ENCODE measurements at places on chromosomes 7 and 10.

- no peak for DNase-seq
Measured at GRCh38 chr7:33979807-33980355, 74.5 kb downstream of the BMPER start.

DNA sequence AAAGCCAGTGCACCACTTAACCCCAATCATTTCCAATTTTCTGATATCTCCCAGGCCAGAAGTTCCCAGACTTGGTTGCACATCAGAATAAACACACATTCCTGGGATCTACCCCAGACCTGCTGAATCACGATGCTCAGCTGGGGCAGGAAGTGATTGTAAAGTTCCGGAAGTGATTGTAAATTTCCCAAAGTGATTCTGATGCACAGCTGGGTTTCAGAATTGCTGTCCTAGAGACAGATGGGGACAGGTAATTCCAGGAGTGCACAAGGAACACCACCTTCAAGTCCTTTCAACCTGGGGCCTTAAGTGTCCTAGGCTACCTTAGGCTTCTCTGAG, 104.2 kb upstream of the EEPD1 start:
- no peak for DNase-seq

- no peak for DNase-seq
Measured at GRCh38 chr7:27808626-27809025, 68.7 kb downstream of the TAX1BP1 start.

GRCh38 chr7:118429141-118429540, 204.6 kb downstream of the ANKRD7 start:
- DNase-seq: no peak

- no peak for DNase-seq
Measured at GRCh38 chr7:159025161-159025779, 119.4 kb downstream of the VIPR2 start.

DNA sequence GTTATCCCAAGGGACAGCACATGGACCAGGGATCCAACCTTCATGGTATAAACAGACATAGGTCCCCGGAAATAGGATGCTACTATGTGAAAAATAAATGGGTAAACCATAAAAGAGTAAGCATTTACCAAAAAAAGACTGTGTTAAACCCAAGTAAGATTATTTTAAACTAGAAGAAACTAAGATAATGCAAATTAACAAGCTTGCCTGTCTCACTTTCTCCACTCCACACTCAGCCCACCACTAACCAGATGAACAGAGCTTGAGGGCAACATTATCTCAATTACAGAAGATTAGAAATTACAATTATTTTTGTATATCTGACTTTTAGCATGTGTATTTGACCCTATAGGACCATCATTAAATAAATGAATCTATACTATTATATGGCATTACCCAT, 117.2 kb upstream of the CAV2 start:
- DNase-seq: no peak

DNA sequence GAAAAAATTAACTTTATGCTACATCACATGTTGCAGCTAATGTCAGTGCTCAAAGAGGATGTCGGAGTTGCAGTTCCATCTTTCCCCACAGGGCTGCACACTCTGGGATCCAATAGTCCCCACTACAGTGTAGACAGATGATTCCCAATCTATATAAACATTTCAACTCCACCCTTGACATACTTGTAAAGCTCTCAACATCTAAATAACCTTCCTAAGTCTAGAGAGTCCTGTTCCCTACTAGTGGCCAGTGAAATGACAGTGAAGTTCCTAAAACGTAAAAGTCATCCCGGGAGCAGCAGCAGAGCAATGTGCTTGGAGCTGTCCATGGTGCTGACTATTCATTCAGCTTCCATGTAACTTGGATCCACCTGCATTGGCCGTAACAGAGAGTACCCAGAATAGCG, 145.1 kb downstream of the GRM8 start:
- no peak for DNase-seq

DNA sequence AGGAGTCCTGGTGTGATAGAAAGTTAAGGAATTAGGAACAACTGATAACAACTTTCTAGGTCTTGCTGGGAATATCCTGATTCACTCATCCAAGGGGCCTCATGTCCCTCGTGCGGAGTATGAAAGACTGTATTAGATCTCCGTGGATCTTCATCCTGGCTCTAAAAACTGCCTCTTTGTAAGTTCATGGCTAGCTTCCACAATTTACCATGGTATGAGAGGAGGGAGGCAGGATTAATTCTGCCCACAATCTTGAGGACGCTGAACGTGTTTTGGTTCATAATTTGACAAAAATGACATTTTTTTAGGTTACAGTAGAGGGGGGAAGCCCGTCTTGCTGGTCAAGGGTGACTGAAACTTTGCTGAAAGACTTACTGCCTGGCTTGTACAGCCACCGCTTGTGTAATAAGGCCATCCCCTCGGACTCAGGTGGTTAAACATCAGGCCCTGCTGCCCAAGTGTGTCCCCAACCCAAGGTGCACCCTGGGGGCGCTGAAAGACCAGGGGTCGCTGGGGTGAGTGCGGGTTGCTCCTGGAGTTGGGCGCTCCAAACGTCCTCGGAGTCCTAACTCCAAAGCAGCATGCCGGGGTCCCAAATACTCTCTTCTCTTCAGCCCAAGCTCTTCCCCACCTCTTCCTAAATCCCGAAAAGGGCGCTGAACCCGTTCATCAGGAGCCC, 733 bp downstream of the HIBADH start:
- no peak for DNase-seq

DNA sequence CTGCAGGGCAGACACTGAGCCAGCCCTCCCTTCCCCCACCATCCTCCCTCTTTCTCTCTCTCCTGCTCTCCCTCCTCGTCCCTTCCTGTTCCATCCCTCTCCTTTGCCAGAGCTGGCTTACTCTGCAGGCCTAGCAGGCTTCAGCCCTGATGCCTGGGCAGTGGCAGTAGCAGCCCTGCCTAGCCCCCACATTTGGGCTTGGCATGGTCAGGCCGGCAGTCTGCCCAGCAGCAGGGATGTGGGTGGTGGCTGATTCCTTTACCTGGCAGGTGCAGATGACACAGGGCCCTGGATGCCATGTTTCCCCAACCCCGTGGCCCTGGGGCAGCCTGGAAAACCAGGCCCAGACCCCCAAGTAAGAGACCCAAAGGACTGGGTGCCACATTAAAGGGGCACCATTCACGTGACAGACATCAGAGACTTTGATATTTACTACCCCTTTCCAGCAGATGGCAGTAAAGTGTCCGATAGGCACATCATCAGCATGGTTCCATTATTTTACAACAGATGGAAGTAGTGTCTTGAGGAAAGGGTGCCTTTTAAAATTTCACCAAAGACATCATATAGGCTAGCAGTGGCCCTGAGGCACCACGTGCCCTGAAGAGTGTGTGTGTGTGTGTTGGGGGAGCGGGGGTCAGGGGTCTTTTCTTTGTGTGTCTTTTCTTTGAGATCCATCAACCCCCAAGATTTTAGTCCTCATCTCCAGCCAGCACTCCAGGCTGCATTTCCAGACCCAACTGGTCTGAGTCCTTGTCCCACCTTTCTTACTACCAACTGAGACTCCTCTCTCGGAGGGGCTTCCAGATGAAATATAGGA, 5.9 kb downstream of the KCP start:
- no peak for DNase-seq

- DNase-seq: no peak
Measured at GRCh38 chr10:91006752-91007346, 86.0 kb upstream of the ANKRD1 start.

- DNase-seq: no peak
Measured at GRCh38 chr10:36096576-36096975, 454.5 kb upstream of the FZD8 start.

DNA sequence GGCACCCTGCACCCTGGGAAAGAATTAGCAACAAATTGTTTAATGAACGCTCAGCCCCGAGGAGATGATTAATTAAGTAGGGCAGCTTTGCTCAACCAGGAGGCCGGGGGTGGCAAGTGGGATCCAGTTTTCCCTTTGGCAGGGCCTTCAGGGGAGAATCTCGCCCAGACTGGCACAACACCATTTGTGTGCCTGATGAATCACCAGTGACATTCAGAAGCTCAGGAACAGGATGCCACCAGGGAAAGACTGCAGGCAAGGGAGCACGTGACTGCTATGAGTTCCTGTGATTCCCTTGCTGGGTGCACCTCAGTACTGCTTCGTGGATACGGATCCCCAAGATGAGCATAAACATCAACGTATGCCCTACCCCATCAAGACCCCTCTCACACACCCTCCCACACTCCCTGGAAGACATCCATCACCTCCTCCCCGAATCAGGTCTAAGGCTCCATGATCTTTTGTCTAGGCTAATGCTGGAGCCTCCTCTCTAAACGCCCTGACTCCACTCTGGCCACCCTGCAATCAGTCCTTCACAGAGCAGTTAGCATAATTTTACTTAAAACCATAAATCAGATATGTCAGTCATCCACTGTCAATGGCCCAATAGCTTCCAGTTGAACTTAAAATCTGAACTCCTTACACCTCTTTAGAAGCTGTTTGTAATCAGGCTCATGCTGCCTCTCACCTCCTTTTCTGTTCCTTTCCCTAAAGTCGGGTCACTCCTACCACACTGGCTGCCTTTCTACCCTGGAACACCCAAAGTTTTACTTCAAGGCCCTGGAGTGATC, 109.2 kb upstream of the AGK start:
- no peak for DNase-seq

DNA sequence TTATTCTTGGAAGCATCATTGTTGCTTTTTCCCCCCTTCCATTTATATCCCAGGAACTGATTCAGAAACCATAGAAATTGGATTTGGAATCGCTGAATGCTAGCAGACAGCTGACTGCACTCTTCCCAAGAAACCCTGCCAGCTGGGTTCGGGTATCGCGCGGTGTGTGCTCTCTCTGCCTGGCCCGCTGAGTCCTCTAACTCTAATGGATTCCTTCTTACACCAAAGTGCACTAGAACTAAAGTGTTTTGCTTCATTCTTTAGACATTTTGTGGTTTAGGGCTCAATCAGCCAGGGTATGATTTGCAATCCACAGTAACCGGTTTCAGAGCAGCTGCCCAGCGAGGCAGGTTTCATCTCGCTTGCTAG, 92.2 kb downstream of the EGFR start:
- no peak for DNase-seq

- DNase-seq: no peak
Measured at GRCh38 chr7:114364151-114364550, 50.5 kb upstream of the FOXP2 start.

GRCh38 chr7:69858471-69858870, 260.2 kb downstream of the AUTS2 start:
- no peak for DNase-seq

GRCh38 chr10:5453749-5454489, 41.6 kb downstream of the NET1 start:
- DNase-seq: no peak

DNA sequence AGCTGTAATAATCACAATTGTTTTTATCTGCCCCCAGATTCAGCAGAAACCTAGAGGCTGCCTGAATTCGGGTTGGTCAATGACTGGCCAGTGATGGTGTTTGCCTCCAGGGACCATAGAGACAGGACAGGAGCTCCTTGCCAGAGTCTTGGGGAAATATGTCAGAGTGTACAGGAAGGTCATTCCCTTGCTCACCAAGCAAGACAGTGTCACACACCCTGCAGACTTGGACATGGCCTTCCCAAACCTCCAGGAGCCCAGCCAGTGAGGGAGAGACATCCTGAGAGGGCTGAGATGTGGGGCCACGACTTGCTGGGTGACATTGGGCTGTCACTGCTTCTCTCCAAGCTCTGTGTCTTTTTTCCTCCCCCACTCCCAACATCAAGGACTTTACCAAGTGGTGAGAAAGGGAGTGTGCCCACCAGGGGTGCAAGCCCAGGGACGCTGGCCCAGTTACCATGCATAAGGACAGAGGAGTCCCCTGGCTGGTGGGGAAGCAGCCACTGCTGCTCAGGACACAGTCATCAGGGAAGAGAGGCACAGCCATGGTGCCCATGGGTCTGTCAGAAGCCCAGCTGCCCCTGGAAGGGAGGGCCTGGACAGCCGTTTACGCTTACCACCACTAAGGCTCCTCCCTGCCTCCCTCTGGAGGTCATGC, 25.3 kb upstream of the C10orf53 start:
- DNase-seq: no peak

- DNase-seq: no peak
Measured at GRCh38 chr10:649445-649797, 40.0 kb downstream of the DIP2C start.
